NCI-H1436 treated with DMSO at 0.1 percent for 48 hours (cell line): ENCODE measurements at places on chromosomes 2 and 18.

DNA sequence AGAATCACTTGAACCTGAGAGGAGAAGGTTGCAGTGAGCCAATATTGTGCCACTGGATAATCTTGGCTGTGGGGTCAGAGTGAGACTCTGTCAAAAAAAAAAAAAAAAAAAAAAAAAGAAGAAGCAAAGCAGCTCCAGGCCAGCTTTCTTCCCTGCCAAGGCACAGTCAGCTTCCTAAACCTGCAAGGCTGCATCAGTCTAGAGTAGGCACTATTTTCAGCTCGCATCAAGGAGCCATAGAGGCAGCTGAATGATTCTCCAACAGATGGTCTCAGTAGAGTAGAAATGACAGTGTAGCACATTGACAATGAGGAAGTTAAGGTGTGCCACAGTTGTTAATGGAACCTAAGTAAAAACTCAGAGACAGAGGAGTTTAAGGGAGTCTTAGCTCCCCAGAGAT lies 35.6 kb downstream of the BMP10 start:
- DNase-seq, result no peak

GRCh38 chr2:11179899-11180298 lies 24.6 kb downstream of the SLC66A3 start:
- DNase-seq, result no peak

DNA sequence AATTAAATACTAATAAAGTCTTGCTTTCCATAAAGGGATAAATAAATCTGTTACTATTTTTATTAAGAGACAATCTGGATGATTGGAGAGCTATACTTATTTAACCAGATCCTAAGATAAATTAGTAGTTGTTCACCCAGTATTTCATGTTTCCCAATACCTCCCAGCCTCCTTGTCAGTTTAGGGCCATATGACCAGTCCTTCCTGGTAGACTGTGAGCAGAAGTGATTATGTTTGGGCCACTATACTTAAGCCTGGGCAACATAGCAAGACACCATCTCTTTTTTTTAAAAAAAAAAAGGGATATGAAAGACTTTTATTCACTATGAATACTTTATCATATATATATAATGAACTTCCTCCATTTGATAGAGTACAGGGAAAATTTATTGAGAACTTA lies 48.8 kb upstream of the PPM1B start:
- no peak for DNase-seq

- no peak for DNase-seq
Measured at GRCh38 chr2:31112544-31112943, 25.7 kb downstream of the GALNT14 start.

GRCh38 chr2:107323946-107324565 lies 438.1 kb upstream of the ST6GAL2 start:
- DNase-seq, result no peak
